ENCODE measurements at places on chromosomes 1 and 21.

- DNase-seq: no peak
These were observed 284.9 kb downstream of the GRIK1 start for GRCh38 chr21:29654855-29655254.

GRCh38 chr1:226064816-226065248 lies 2.3 kb downstream of the H3-3A start:
- DNase-seq: peak; percentile 24

GRCh38 chr21:45393833-45394638 lies 10.9 kb upstream of the COL18A1 start:
- no peak for DNase-seq

DNA sequence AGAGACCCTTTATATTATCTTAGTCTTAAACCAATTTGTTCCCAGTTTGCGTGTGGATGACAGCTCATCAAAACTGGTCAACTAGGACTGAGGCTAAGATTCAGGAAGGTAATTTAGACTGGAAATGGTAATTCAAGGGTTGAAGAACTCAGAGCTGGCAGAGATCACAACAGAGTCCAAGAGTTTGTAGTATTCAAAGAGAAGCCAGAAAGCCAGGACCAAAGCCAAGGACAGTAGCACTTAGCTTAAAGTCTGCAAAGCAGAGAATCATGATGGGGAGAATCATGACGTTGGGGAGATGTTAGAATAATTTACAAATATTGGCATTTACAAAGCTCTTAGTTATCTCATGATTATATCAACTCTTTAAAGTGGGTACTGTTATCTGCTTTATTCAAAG lies 32.6 kb downstream of the RNF11 start:
- no peak for DNase-seq

DNA sequence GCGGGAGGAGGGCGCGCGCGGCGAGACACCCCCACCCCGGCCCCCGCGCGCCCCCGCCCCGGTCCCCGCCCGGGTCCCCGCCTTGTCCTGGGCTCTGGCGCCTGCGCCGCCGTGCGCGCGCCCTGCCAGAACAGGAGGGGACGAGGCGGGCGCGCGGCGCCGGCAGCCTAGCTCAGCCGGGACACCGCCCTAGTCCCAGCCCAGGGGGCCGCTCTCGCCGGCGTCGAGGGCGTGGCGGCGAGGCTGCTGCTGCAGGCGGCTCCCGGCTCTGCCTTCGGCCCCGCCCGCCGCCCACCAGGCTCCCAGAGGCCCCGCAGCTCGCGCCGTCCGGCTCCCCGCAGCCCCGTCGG lies at the start of gene RCAN3:
TSS of gene RCAN3 (plus strand) at position 128 of the 350 bp plus-strand sequence. CDS start 11,537 bp downstream, outside the sequence.
- DNase-seq: peak; percentile 85

- DNase-seq: no peak
These were observed 893 bp upstream of the CFAP45 start for GRCh38 chr1:159900755-159901360.

DNA sequence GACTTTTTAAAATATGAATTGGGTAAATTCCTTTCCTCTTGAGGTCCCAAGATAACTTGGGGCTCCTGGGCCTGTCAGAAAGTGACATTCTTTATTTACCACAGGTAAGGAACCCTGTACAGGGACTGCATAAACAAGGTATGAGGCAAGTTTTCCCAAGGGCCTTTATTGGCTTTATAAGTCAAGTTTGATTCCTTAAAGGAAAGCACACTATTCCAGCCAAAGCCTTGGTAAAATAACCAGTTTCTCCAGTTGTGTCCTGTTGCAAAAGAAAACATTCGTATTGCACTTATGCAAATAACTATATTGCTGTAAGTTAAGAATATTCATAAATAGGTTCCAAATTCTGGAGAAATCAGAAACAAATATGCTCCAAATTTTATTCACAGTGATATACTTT lies 21.9 kb upstream of the METTL18 start:
- DNase-seq: no peak

- DNase-seq: peak; percentile 42
These were observed 15.4 kb downstream of the BTG2 start for GRCh38 chr1:203320591-203321272.

DNA sequence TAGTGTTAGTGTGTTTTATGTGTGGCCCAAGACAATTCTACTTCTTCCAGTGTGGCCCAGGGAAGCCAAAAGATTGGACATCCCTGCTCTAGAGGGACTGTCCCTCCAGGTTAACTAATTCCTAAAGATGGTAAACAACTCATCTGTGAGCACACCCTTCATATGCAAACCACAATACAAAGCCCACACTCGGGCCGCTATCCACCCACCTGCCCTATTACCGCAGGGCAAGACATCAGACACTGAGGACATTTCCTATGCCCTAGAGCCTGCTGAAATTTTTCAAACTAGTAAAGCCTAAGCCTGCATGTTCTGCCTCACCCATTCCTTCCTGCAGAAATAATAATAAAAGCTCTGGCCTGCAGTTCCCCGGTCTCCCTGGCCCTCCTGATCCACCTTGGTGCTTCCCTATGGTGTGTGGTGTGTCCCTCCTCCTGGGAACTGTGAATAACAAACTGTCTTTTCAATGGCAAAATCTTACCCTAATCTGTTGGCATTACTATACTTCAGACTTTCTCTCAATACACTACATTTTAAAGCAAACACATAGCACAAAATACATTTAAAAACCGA lies 39.3 kb upstream of the NTPCR start:
- DNase-seq: no peak

- DNase-seq: no peak
These were observed 176.3 kb upstream of the EDN2 start for GRCh38 chr1:41660570-41661427.

- no peak for DNase-seq
These were observed 8.3 kb downstream of the TEX35 start for GRCh38 chr1:178521241-178521640.

GRCh38 chr21:17903929-17904639 lies 84.9 kb upstream of the C21orf91 start:
- no peak for DNase-seq

GRCh38 chr21:24895885-24896734 lies 711.2 kb downstream of the MRPL39 start:
- no peak for DNase-seq

DNA sequence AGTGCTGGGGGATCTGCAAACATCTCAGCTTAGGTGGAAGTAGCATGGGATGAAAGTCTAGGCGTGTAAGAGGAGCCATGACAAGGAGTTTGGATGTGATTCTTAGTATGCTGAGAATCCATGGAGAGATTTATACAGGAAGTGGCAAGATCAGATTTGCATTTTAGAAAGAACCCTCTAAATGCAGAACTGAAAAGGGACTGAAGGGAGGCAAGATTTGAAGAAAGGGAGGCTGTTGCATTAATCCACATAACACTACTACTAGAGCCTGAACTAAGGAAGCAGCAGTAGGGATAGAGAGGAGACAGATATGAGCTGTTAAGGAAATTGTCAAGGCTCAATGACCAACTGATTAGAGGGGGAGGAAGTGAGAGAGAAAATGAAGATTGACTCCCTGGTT lies 9.8 kb downstream of the C1orf74 start:
- DNase-seq: no peak

DNA sequence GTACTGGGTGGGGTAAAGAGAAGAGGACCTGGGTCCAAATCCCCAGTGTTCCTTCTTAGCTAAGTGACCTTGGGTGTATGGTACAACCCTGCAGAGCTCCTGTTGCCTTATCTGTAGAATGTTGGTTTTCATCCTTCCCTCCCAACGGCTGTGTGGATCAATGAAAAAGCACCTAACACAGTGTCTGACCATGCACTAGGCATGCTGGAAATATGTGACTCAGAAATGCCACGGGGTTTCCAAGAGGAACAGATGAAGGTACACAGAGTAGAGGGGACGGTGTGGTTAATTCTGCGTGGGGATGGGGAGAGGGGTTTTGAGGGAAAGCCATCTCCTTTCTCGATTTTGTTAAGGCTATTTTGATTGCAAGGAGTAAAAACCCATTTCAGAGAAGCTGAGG lies 8.6 kb downstream of the NIPAL3 start:
- DNase-seq: no peak

DNA sequence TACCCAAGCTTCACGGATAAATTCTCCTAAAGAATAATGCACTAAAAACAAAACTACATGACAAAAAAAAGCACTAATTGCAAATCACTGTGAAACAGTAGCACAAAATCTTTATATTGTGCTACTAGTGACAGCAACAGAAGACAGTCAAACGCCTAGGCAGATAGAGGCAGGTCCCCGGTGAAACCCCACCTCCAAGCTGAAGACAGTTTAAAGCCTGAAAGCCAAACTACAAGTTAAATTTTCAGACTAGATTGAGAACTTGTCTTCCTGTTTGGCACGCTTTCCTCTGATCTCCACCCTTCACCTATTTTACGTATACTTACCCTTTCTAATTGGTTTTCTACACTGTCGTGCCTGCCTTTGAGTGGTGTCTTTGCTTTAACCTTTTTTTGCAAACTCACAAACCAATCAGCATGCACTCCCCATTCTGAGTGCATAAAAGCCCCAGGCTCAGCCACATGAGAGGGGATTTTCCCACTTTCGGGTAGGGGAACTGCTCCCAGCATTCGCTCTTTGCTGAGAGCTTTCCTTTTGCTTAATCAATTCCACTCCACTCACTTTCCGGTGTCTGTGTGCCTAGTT lies 3.6 kb upstream of the BACH1 start:
- DNase-seq: no peak

DNA sequence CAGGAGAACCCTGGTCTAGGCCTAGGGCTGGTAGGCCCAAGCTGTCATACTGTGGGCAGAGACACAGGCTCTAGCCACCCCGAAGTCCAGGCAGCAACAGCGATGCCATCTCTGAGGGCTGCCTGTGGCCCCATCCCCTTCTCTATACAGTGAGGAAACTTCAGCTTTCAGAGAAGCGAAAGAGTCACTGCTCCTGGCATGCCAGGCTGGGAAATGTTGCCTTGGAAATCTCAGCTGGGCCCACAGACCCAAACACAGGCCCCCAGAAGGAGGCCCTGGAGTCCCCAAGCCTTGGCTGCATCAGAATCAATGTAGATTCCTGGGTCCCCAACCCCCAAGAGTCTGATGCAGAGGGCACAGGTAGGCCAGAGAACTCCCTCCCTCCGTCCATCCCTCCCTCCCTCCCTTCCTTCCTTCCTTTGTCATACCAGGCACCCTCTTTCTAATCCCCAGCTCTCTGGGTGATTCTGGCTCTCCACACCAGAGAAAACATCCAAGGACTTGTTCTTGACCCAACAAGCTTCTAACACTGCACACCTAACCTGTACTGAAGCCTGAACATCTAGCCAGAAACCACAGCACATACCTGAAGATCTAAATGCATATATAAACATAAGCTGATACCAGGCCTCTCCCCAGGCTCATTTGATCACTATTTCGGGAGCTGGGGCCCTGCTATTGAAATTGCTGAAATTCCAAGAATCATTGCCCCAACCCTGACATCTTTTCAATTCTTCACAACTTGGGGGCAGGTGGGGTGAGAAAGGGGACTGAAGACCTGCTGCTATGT lies 143.2 kb upstream of the EDN2 start:
- no peak for DNase-seq

DNA sequence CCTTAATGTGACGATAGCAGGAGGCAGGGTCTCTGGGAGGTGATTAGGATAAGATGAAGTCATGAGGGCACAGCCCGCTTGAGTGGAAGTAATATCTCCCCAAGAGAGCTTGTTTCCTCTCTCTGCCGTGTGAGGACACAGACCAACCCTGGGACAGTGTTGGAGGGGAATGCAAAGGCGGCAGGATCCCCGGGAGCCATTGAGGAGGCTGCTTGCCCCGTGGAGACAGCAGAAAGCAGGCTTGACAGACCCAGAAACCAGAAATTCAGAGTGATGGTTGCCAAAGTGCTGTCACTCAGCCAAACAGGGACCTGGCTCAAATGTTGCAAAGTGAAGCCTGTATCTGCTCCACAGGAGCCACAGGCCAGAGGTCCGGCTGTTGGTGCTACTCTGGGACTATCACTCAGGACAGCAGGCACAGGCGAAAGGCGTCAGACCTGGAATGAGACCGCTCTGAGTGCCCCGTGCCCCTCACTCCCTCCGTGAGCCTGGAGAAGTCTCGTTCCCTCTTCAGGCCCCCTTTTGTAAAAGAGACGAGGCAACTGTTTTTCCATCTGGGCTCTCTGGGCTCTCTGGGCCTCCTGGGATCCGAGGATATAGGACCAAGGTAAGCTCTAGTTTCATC lies 96.6 kb upstream of the VANGL1 start:
- no peak for DNase-seq

DNA sequence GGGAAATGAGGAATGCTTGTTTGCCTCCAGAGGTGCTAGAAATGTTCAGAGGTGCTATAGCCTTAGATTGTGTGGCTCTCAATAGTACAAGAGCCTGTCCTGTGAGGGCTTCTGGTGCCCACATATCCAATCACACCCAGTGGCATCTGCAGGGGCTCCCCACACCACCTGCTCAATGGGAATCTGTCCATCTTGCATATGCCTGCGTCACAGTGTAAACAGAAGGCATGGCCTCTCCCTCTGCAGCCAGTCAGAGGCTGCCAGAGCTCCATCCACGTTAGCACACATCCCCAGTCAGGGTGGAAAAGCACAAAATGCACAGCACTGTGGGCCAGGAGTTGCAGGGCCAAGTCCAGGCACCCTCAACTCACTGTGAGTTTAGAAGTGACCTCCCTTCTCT lies 113.6 kb upstream of the GRIK3 start:
- no peak for DNase-seq

- no peak for DNase-seq
These were observed 19.5 kb downstream of the OLFM3 start for GRCh38 chr1:101977266-101977665.

GRCh38 chr21:34702341-34703170 lies 33.8 kb downstream of the CLIC6 start:
- DNase-seq: no peak

DNA sequence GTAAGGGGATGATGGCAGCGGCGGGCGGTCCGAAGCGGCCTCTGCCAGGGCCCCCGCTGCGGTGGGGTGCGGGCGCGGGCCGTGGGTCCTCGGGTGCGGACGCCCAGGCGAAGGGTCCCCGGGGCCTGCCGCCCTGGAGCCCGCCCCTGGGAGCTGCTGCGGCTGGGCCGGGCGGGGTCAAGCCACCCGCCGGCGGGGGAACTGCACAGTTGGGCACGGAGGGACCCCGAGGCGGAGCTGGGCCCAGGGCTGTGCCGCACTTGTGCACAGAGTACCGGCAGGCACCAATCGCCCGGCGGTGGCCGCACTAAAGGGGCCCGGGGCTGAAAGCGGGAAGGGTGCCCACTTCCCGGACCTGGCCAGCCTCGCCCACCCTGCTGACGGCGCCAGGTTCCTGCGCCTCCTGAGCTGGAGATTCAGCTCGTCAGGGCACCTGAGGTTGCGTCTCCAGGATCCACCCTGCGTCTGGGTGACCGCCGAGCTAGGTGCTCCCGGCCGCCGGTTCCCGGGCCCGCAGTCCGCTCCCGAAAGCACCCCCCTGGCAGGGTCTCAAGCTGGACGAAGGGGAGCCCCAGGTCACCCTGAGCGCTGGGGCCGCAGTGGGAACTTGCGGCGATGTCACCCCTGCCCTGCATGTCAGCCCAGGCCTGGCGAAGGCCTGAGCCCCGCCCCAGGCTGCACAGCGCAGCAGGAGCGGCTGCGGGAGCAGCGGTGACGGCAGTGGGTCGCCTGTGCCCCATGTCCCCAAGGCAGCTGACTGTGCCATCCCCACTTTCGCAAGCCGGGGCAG lies 56.7 kb upstream of the ETV3 start:
- no peak for DNase-seq

All from GM19239 (cell line).